ENCODE measurements at places on chromosomes 1 and 21.

GRCh38 chr1:158354255-158354654, 561 bp downstream of the CD1E start:
- no peak overlapping the region for H3K4me3 ChIP-seq
- no peak overlapping the region for H3K27ac ChIP-seq
- H3K4me1 ChIP-seq = no peaks in the 10 kb centered on the region
- DNase-seq = no peak

- no peak for DNase-seq
- peaks cover 32% of the 10 kb centered on the region for H3K4me1 ChIP-seq
- H3K36me3 ChIP-seq = no peaks in the 10 kb centered on the region
- no peaks in the 10 kb centered on the region for H3K27me3 ChIP-seq
- H3K4me3 ChIP-seq = peak overlapping the region; percentile 74
Observed at GRCh38 chr1:119139403-119139802, 1.1 kb downstream of the WARS2 start.

DNA sequence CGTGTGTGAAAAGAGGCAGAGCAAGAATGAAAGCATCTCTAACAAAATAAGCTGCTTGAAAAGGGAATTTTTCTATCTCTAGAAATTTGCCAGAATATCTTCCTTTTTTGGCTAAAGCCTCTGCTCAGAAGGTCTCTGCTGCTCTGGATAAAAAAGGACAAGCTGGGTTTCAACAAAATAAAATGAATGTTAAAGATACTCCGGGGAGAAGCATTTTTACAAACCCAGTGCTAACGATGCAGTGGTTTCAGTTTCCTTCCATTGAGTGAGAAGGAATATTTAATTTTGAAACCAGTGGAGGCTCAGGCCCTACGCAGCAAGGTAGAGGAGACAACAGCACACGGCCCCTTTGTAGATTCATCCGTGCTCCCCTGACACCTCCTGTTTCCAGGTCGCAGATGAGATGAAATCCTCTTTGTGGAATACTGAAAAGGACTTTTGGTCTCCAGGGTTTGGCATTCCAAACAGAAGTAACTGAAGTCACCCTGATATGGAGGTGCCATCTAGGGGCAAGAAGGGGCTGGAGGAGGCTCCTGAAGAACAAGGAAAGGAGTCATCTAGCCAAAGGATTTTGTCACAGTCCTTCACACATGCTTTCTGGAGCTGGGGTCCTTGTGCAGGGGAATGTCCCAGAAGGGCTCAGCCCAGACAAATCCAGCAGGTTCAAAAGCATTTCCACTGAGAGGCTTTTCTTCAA, 65.7 kb upstream of the SYT6 start:
- H3K4me1 ChIP-seq = peaks cover 14% of the 10 kb centered on the region
- H3K36me3 ChIP-seq = no peaks in the 10 kb centered on the region
- no peaks in the 10 kb centered on the region for H3K27me3 ChIP-seq

DNA sequence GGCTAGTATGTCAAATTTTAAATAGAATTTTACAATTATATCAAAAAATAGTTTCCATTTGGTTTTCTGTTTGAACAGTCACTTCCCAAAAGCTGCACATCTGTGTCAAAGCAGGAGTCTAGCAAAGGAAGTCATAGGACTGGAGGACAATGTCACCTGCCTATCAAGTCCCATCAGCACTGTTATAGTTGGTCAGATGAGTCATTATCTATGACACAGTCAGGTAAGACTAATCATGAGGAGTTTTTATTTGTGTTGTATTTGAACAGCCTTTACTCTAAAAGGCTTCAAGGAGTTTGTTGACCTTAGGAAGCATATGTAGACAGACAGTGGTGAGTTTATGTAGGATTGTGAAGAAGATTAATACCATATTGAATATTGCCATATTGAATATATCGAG, 74.2 kb upstream of the QSOX1 start:
- no peak overlapping the region for H3K4me3 ChIP-seq
- no peaks in the 10 kb centered on the region for H3K27me3 ChIP-seq
- no peak for DNase-seq
- H3K36me3 ChIP-seq = peaks cover 74% of the 10 kb centered on the region

- H3K36me3 ChIP-seq = no peaks in the 10 kb centered on the region
- no peaks in the 10 kb centered on the region for H3K27me3 ChIP-seq
- H3K27ac ChIP-seq = no peak overlapping the region
- no peaks in the 10 kb centered on the region for H3K4me1 ChIP-seq
Observed at GRCh38 chr1:219279017-219279770, 105.5 kb downstream of the LYPLAL1 start.

- no peak overlapping the region for H3K27ac ChIP-seq
- DNase-seq = no peak
- H3K36me3 ChIP-seq = no peaks in the 10 kb centered on the region
- no peaks in the 10 kb centered on the region for H3K27me3 ChIP-seq
Observed at GRCh38 chr1:197595304-197595904, 179.9 kb downstream of the DENND1B start.

DNA sequence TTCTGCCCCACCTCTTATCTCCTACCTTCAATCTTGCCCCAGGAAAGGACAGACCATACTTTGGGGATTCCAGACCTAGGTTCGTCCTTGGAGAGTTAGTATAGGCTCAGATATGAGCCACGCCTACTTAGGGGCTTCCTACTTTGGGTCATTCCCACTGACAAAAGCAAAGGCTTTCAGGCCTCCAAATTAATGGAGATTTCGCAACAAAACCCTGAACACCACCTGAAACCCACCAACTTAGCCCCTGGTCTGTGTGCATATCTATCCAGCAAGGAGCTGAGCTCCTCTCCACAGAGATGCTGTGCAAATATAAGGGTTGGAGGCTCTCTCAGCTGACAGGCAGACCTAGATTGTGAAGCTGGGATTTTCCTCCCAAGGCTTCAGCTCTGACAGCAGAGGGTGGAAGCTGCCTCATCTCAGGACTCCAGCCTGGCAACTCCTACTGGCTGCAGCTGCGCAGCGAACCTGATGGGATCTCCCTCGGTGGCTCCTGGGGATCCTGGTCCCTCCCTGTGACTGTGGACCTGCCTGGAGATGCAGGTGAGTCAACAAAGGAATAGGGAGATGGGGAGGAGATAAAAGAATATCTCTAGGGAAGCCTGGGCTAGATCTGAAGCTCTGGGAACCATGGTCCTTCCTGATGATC, 2.1 kb downstream of the MPL start:
- no peak for DNase-seq
- H3K27ac ChIP-seq = no peak overlapping the region
- no peak overlapping the region for H3K4me3 ChIP-seq
- no peaks in the 10 kb centered on the region for H3K36me3 ChIP-seq
- H3K27me3 ChIP-seq = no peaks in the 10 kb centered on the region

- DNase-seq = no peak
- no peak overlapping the region for H3K4me3 ChIP-seq
- no peaks in the 10 kb centered on the region for H3K4me1 ChIP-seq
- no peaks in the 10 kb centered on the region for H3K27me3 ChIP-seq
Observed at GRCh38 chr1:77047978-77048614, 171.1 kb downstream of the PIGK start.

- no peak for DNase-seq
- H3K4me1 ChIP-seq = no peaks in the 10 kb centered on the region
- H3K27ac ChIP-seq = no peak overlapping the region
- H3K36me3 ChIP-seq = no peaks in the 10 kb centered on the region
Observed at GRCh38 chr1:192059407-192059806, 98.9 kb upstream of the RGS18 start.

GRCh38 chr1:229438021-229438420, 4.1 kb upstream of the ACTA1 start:
- no peak overlapping the region for H3K4me3 ChIP-seq
- H3K27me3 ChIP-seq = peaks cover 22% of the 10 kb centered on the region
- peaks cover 13% of the 10 kb centered on the region for H3K36me3 ChIP-seq

DNA sequence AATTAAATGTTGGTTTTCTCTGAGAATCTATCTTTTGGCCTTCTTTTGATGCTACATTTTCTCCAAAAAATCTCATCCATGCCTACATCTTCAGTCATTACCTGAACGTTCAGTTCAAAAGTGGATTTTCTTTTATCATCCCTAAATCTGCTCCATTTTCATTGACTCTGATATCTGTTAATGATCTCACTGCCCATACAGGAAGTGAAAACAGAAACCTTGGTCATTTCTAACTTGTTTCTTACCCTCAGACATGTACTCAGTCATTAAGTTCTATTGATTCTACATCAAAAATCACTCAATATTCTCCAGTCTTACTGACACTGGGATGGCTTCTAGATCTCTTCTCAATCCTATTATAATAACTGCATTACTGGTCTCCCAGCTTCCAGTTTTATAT, 22.7 kb downstream of the PRKACB start:
- no peak overlapping the region for H3K4me3 ChIP-seq
- no peak overlapping the region for H3K27ac ChIP-seq
- no peak for DNase-seq

DNA sequence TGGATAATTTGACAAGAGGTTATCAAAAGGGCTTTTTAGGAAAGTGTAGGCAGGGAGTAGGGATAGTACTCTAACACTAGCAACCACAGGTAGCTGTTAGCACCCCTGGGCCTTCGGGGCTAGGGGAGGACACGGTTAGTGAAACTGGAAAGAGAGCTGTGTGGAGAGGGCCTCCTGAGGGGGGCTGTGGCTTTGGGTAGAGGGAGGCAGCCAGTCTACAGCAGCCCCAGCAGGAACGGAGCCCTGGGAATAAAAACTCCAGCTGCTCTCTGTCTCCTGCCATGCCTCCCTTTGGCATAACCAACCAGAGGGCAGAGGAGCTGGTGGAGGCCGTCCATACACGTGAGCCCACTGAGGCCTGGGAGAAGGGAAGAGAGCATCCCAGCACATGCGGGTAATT, 223.2 kb downstream of the FOXD2 start:
- peaks cover 22% of the 10 kb centered on the region for H3K4me1 ChIP-seq
- H3K4me3 ChIP-seq = no peak overlapping the region
- H3K27me3 ChIP-seq = no peaks in the 10 kb centered on the region
- H3K27ac ChIP-seq = no peak overlapping the region
- peak; percentile 32 for DNase-seq

DNA sequence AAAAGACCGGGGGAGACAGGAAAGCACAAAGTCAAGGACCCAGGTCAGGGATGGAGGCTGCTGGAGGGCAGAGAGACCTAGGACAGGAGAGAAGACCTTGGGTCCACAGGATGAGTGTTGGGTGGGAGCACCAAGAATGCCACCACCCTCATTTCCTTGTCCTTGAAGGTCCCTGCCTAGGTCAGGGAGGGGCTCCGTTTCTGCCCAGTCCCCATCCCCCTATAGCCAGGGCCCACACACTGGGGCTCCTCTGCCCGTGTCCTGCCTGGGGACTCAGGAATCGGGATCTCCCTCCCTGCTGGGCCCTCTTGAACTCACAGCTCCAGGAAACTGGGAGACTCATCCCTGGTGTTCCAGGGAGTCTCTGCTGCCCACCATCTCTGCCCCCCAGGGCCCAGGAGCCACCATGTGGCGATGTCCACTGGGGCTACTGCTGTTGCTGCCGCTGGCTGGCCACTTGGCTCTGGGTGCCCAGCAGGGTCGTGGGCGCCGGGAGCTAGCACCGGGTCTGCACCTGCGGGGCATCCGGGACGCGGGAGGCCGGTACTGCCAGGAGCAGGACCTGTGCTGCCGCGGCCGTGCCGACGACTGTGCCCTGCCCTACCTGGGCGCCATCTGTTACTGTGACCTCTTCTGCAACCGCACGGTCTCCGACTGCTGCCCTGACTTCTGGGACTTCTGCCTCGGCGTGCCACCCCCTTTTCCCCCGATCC, 584 bp downstream of the TINAGL1 start:
- peak overlapping the region; percentile 87 for H3K27ac ChIP-seq
- peak overlapping the region; percentile 81 for H3K4me3 ChIP-seq
- H3K27me3 ChIP-seq = no peaks in the 10 kb centered on the region
- DNase-seq = no peak
- H3K4me1 ChIP-seq = peaks cover 72% of the 10 kb centered on the region

DNA sequence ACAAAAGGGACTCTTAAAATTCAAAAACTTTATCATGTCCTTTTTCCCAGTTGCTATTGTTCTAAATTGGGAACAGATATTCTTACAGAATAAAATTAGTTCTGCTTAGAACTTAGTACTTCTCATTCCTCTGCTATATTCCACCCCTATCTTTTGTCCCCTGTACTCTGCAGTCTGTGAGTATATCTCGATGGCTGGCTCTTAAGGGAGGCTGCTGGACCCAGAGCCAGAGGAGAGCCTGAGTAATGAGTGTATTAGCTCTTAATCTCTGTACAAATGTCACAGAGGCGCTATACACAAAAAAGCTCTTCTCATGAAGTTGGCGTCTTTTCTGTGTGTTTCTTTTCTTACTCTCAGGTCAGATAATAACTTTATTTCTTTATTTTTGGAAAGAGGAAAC, 423.4 kb downstream of the ZP4 start:
- H3K27ac ChIP-seq = no peak overlapping the region
- no peak for DNase-seq
- H3K27me3 ChIP-seq = no peaks in the 10 kb centered on the region
- H3K4me3 ChIP-seq = no peak overlapping the region
- H3K36me3 ChIP-seq = peaks cover 24% of the 10 kb centered on the region

DNA sequence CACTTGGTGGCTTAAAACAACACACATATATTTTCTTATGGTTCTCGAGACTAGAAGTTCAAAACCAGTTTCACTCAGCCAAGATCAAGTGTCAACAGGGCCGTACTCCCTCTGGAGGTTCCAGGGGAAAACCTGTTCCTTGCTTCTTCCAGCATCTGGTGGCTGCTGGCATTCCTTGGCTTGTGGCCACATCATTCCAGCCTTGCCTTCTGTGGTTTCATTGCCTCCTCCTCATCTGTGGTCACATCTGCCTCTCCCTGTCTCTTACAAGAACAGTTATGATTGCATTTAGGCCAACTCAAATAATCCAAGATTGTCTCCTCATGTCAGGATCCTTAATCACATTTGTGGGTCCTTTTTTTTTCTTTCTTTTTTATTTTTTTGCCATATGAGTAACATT, 240.7 kb upstream of the HOOK1 start:
- H3K4me1 ChIP-seq = no peaks in the 10 kb centered on the region
- no peak overlapping the region for H3K27ac ChIP-seq
- no peaks in the 10 kb centered on the region for H3K27me3 ChIP-seq
- DNase-seq = no peak
- H3K36me3 ChIP-seq = no peaks in the 10 kb centered on the region

- no peak for DNase-seq
- no peaks in the 10 kb centered on the region for H3K36me3 ChIP-seq
- H3K4me3 ChIP-seq = no peak overlapping the region
- H3K4me1 ChIP-seq = no peaks in the 10 kb centered on the region
- H3K27me3 ChIP-seq = no peaks in the 10 kb centered on the region
- no peak overlapping the region for H3K27ac ChIP-seq
Observed at GRCh38 chr1:172845371-172845770, 186.5 kb downstream of the FASLG start.

- no peak overlapping the region for H3K27ac ChIP-seq
- H3K27me3 ChIP-seq = no peaks in the 10 kb centered on the region
- peaks cover 24% of the 10 kb centered on the region for H3K4me1 ChIP-seq
- DNase-seq = no peak
Observed at GRCh38 chr1:179742291-179742690, 800 bp upstream of the FAM163A start.

- DNase-seq = no peak
- H3K36me3 ChIP-seq = no peaks in the 10 kb centered on the region
- no peak overlapping the region for H3K27ac ChIP-seq
- no peak overlapping the region for H3K4me3 ChIP-seq
- H3K27me3 ChIP-seq = no peaks in the 10 kb centered on the region
- peaks cover 4% of the 10 kb centered on the region for H3K4me1 ChIP-seq
Observed at GRCh38 chr21:35635261-35635660, 425.1 kb downstream of the SETD4 start.

GRCh38 chr1:192581131-192581927, 5.8 kb downstream of the RGS1 start:
- H3K4me1 ChIP-seq = no peaks in the 10 kb centered on the region
- no peak overlapping the region for H3K27ac ChIP-seq
- DNase-seq = no peak
- no peak overlapping the region for H3K4me3 ChIP-seq
- no peaks in the 10 kb centered on the region for H3K27me3 ChIP-seq
